ENCODE measurements at places on chromosomes 4 and X.
A peak's percentile ranks its signal among the peaks of the same experiment; 100 is the strongest.

- DNase-seq = no peak
Observed at GRCh38 chrX:112341598-112341997, 259.0 kb upstream of the TRPC5 start.

DNA sequence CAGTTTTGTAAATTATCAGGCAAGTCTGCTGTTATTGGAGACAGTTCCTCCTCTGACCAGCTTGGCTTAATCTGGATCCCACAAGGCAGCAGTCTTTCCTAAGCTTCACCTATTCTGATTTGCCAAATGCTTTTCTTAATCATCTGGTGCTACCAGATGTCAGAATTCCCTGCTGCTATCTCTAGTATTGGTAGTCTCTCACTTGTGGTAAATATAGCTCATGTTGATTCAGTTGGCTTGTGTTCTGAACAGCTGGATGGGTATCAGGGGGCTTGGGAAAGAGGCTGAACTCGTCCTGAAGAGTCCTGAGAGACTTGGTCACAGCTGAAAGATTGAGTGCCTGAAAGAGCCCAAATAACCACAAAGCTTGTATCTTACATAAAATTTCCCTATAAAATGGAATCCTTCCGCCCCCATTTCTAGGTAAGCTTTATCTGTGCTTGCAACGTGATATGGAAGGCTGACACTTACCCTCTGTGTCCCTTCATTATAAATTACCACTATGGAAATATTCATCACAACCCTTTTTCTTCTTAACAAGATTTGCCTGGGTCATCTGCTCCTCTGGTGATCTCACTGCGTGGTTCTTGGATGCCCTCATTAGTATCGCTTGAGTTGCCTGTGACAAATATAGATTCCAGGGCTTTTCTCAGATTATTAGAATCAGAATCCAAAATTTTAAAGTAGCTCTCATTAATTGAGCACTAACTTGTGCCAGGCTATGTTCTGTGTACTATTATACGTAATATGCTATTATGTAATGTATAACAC is 104.1 kb upstream of the GPRIN3 start:
- no peak for DNase-seq

DNA sequence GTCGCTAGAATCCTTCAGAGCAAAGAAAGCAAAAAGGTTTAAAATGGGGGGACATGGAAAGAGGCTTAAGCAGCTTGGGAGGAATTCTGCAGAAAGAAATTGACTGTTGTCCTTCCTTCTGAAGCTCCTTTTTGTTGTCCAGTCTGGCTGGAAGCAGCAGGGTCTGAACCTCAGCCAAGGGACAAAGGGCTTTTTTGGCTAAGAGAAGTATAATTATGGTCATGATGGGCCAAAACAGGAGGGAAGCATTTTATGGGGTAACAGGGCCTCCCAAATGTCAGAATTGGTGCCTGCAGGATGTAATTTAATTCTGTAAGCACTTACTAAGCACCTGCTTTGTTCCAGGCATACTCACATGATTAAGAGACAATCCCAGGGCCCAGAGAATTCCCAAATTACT is 74.2 kb upstream of the CPEB2 start:
- no peak for DNase-seq

GRCh38 chr4:1421657-1422056 is 15.4 kb upstream of the NKX1-1 start:
- DNase-seq = no peak

- DNase-seq = no peak
Observed at GRCh38 chr4:86661006-86661405, 66.9 kb downstream of the PTPN13 start.

DNA sequence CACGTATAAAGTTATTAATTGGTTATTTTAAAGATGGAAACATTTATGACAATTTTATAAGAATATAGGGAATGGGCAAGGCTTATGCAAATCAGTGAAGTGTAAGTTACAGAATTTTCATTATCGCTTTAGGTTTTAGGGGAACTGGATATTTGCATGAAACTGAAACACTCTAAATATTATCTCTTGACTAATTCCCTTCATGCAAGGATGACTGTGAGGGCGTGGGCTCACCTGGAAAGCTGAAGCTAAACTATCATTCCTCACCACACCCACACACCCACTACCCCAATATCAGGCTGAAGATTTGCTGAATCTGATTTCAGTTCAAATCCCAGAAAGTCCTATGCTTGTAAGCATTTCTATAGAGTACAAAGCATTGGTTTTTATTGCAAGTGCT is 81.7 kb upstream of the ARHGAP24 start:
- DNase-seq = no peak

- no peak for DNase-seq
Observed at GRCh38 chr4:168619266-168619631, 122.4 kb downstream of the PALLD start.

- DNase-seq = peak; percentile 57
Observed at GRCh38 chr4:159487284-159487747, 384.4 kb downstream of the RAPGEF2 start.

DNA sequence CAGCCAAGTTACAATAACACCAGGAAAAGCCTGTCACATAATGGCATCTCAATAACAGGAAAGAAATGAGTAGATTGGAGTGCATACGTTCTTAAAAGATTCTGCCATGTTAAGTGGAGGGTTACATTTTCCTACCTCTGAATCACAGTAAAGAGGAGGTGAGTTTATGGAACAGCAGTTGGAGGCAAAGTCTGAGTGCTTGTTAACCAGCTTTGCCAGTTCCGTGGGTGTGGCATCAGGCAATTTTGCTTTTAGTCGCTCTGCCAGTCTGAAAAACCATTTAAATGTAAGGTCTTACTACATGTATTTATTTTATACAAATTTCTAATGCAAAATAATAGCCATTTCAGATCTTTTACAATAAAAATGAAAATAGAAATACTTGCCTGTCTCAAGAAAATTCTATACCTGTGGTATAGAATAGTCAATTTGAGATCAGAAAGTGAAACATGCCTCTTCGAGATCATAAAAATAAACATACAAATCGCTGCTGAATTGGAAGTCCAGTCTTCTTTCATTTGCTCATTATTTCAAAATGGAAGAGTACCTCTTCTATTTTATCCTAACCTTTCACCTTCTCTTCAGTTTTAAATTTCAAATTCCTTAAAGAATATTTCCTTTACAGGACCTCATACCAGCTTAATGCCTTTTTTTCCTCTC is 31.4 kb downstream of the GC start:
- DNase-seq = no peak

All from NCI-H345 (cell line).